ENCODE measurements at places on chromosomes 6 and 20.

GRCh38 chr6:15674690-15675386 lies 12.0 kb upstream of the DTNBP1 start:
- no peak for DNase-seq

GRCh38 chr20:35468671-35469334 lies 13.4 kb downstream of the CEP250 start:
- DNase-seq, result no peak

GRCh38 chr6:142940487-142940886 lies 4.5 kb downstream of the HIVEP2 start:
- DNase-seq, result no peak

GRCh38 chr6:106702046-106702445 lies 72.7 kb downstream of the QRSL1 start:
- no peak for DNase-seq

DNA sequence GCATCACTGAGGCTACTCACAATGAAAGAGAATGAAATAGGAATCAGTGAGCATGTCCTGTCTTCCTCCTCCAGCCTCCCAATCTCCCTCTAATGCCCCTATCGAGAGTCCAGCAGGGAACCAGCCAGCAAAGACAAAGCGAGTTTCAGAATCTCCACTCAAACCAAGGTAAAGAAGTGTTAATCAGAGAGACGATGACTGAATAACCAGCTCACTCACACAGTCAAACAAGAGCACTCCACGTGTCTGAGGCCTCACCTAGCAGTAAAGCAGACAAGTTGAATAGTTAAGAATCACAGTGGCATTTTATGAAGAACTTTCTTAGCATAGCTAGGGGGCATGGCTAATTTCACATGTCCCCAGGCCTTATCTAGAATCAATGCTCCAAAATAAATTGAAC lies 3.3 kb upstream of the TREM1 start:
- no peak for DNase-seq

- no peak for DNase-seq
Observed at GRCh38 chr6:102774326-102774725, 1380.8 kb downstream of the GRIK2 start.

DNA sequence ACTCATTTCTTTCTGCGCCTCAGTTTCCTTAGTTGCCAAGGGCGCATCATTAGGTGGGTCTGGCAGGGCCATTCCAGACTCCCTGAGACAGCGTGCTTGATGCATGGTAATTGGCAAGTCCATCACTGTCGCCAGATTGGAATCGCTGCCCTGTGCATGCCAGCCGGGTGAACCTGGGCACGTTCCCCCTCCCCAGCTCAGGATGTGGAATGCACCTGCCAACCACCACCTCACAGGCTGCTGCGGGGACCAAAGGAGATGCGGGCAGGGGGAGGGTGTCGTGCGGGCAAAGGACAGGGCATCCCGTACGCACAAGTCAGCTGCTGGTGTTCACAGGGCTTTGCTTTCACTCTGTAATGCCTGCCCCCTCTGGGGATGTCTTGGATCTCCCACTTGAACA lies 36.4 kb upstream of the PMEPA1 start:
- no peak for DNase-seq

DNA sequence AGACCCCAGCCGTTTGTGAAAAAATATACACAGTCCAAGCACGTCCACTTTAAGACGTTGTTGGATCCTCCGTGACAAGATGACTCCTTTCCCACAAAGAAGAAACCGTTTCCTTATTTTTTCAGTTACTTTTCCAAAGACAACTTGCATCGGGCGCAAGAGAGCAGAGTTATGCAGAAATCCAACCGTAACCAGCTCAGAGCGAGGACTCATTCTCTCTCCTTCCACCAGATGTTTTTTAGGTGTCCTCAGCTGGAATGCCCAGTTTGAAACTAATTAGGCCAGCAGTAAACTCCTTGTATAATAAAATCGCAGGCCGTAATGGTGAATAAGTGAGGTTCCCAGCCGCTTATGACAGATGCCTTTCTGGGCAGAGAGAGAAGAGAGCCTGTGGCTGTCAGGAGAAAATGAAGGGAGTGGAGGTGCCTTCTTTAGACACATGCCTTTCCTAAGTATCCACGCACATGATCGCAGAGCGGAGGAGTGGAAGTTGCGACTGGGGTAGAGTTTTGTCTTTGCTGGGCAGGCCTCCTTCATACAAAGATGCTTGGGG lies 2.8 kb downstream of the EYA2 start:
- no peak for DNase-seq

DNA sequence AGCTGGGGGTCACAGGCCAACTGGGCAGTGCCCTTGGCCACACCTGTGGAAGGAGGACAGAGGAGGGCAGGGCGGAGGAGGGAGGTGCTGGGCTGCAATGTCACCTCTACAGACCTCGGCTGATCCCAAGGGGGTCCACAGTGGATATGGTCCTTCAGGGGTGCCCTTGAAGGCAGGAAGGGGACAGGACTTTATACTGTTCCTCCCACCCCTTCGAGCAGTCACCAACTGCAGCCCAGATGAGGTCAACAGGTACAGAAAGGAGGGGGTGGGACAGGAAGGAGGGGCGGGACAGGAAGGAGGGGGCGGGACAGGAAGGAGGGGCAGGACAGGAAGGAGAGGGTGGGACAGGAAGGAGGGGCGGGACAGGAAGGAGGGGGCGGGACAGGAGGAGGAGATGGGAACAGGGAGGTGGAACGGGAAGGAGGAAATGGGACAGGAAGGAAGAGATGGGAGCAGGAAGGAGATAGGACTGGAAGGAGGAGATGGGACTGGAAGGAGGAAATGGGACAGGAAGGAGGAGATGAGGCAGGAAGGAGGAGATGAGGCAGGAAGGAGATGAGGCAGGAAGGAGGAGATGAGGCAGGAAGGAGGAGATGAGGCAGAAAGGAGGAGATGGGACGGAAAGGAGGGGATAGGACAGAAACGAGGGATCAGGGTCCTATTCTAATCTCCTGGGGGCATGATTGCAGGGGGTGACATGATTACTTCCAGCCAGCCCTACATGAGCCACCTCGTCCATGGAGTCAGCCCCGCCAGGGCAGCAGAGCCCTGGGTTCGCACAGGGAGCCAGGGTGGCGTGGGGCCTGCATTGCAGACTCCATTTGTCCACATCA lies 19.4 kb upstream of the MRGBP start:
- DNase-seq, result peak; percentile 49
